IMR-90 (cell line): ENCODE measurements at places on chromosomes 5 and 9. TPM values are rescaled to one million over a fixed set of nuclear protein-coding genes. Genes with fewer than 3 reads are reported as not detected.

Gene MARVELD2
- polyA plus RNA-seq: 0.29 and 0.51 TPM in 2 replicates

Gene PARP8
- polyA plus RNA-seq: 6.5 and 6.9 TPM in 2 replicates

Gene TNFAIP8
- polyA plus RNA-seq: 16.2 and 20.3 TPM in 2 replicates

Gene PCDHGA1
- polyA plus RNA-seq: 0.86 and 0.92 TPM in 2 replicates
